ENCODE measurements at places on chromosomes 13 and 19. TPM values are rescaled to one million over a fixed set of nuclear protein-coding genes. Genes with fewer than 3 reads are reported as not detected.

The COX7A1 gene
- polyA plus RNA-seq: not detected

The UPK1A gene
- polyA plus RNA-seq: not detected

The SEMA6B gene
- polyA plus RNA-seq: not detected

The SKA3 gene
- not detected for polyA plus RNA-seq

The UBE2L5 gene
- not detected for polyA plus RNA-seq

The C2CD4C gene
- not detected for polyA plus RNA-seq

The RNASEH2A gene
- polyA plus RNA-seq: 20.3 TPM

The C19orf33 gene
- polyA plus RNA-seq: 1.5 TPM

The GPATCH1 gene
- 4.6 TPM for polyA plus RNA-seq

The PSG2 gene
- polyA plus RNA-seq: not detected

The NTF4 gene
- polyA plus RNA-seq: not detected

The EPS8L1 gene
- polyA plus RNA-seq: not detected

The MEDAG gene
- 0.49 TPM for polyA plus RNA-seq

The SUGT1 gene
- polyA plus RNA-seq: 47.6 TPM

The U2AF1L4 gene
- 89.7 TPM for polyA plus RNA-seq

The PALM3 gene
- not detected for polyA plus RNA-seq

The TPTE2 gene
- not detected for polyA plus RNA-seq

The DHDH gene
- polyA plus RNA-seq: 2.7 TPM

The KCNRG gene
- polyA plus RNA-seq: 0.64 TPM

The ZNF813 gene
- polyA plus RNA-seq: 3.9 TPM

The MATK gene
- 8.4 TPM for polyA plus RNA-seq

The CPAMD8 gene
- polyA plus RNA-seq: 0.66 TPM

The ZGLP1 gene
- 0.22 TPM for polyA plus RNA-seq

The DACH1 gene
- 0.66 TPM for polyA plus RNA-seq

The SLC1A6 gene
- not detected for polyA plus RNA-seq

The USHBP1 gene
- polyA plus RNA-seq: 0.61 TPM

The RFPL4AL1 gene
- not detected for polyA plus RNA-seq
